Femur (tissue), 1 donor: ENCODE measurements at places on chromosomes 2 and 18.

GRCh38 chr2:152571048-152571766, 146.1 kb downstream of the PRPF40A start:
- DNase-seq: no peak

GRCh38 chr2:124065636-124066035, 40.5 kb downstream of the CNTNAP5 start:
- DNase-seq: no peak

DNA sequence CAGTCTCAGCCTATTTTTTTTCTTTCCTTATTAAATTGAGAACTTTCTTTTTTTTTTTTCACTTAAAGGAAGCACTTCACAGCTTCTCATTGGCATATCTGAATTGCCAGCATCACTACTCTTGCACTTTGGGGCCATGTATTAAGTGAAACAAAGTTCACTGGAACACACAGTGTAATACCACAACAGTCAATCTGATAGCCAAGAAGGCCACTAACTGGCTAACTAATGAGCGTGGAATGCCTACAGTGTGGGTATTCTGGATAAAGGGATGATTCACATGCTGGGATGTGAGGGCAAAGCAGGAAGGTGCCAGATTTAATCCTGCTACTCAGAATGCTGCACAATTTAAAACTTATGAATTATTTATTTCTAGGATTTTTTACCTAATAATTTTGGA, 11.7 kb upstream of the C18orf63 start:
- DNase-seq: no peak

DNA sequence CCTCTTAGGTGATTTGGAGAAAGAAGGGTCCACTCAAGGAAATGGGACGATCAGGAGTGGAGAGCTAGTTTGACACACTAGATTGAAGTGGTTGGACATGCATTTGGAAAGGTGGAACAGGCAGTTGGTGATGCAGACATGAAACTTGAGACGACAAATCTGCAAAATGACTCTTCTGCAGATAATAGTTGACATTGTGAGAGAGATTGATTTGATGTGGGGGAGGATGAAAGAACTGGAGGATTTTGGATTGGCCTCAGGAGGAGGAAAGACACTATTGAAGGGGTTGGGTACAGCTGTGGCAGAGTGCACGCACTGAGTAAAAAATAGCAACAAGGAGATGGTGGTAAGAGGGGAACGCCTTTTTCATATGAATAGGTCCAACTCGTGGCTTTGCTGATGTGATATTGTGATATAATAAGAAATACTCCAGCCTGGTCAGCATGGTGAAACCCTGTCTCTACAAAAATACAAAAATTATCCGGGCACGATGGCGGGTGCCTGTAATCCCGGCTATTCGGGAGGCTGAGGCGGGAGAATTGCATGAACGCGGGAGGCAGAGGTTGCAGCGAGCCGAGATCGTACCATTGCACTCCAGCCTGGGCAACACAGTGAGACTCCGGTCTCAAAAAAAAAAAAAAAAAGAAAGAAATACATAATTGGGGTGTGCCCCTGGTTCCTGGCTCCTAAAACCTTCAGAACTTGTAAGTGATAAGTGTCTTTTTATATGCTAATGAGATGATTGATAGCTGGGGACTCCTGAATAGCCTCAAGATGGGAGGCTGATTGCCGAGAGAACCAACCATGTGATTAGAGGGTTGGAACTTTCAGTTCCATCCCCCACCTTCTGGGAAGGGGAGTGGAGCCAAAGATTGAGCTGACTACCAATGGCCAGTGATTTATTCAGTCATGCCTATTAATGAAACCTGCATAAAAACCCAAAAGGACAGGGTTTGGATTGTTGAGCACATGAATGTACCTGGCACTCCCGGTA, 9.7 kb downstream of the TTLL4 start:
- DNase-seq: no peak
